ENCODE measurements at places on chromosomes 2 and 18. TPM values are rescaled to one million over a fixed set of nuclear protein-coding genes. Genes with fewer than 3 reads are reported as not detected.

GRCh38 chr2:75035444-75036353, 77.3 kb downstream of the POLE4 start:
- no peak for DNase-seq

- DNase-seq, result no peak
Measured at GRCh38 chr2:217478831-217479455, 523.9 kb downstream of the TNS1 start.

DNA sequence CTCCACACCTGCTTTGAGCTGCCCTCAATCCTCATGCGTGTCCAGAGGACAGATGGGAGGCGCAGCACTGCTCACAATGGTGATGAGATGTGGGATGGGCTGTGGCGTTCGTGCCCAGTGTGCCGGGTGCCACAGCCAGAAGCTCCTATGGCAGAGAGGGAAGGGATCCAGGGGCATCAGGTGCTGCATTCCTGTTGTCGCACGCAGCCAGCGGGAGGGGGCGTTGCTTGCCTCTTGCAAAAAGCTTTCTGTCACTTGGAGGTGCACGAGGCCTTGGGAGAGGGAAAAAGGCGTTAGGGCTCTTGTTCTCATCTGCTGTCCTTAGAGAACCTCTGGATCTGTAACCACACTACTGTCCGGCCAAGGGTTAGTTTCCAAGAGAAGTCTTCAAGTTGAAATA, 29.2 kb upstream of the ALLC start:
- no peak for DNase-seq

GRCh38 chr2:72034353-72035095, 113.1 kb downstream of the CYP26B1 start:
- no peak for DNase-seq

DNA sequence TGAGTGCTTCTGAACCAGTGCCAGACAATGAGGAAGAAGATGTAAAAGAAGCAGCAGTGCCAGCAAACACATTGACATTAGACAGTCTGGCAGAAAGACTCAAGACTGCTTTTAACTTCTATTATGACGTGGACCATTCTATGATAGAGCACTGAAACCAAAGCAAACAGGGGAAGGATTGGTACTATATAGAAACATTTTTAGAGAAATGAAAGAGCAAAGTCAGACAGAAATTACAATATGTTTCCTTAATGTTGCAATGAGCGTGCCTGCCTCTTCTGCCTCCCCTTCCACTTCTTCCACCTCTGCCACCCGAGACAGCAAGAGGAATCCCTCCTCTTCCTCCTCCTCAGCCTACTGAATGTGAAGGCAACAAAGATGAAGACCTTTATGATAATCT, 39.7 kb downstream of the DHX57 start:
- no peak for DNase-seq

- no peak for DNase-seq
Measured at GRCh38 chr18:56563568-56563967, 74.8 kb downstream of the TXNL1 start.

The SLC8A1 gene
- 7.1 TPM for total RNA-seq

GRCh38 chr2:38886063-38886462, 3.6 kb upstream of the ARHGEF33 start:
- DNase-seq, result no peak

DNA sequence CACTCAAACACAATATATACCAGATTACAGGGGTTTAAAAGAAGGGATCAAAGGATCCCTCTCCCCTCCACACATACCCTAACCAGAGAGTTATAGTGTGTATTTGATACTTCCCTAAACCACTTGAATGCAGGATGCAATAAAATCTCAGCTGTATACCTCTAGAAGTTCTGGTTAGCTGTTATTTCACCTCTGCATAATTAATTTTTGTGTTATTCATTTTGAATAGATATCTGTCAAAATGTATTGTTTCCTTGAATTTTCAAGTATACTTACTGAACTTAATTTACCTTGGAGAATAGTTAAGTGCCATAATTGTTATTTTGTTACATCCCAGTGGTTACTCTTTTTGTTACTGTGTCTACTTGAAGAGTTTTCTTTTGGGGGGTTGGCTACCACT, 34.5 kb downstream of the DDX1 start:
- DNase-seq, result no peak

DNA sequence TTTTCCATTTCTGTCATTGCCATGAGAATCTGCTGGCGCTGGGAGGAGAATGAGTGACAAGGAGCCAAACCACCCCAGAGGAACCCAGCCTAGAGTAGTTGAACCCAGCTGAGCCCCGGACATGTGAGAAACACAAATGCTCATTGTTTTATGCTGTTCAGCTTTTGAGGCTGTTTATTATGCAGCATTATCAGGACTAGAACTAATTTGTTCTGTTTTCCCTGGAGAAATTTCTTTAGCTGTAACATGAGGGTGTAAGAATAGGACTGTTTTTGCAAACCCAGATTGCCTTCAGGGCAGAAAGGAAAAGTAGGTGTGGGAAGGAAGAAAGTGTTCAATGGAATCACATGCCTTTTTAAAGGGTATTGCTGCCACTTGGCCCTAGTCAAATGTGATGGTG, 28.5 kb upstream of the DOCK10 start:
- DNase-seq, result no peak

DNA sequence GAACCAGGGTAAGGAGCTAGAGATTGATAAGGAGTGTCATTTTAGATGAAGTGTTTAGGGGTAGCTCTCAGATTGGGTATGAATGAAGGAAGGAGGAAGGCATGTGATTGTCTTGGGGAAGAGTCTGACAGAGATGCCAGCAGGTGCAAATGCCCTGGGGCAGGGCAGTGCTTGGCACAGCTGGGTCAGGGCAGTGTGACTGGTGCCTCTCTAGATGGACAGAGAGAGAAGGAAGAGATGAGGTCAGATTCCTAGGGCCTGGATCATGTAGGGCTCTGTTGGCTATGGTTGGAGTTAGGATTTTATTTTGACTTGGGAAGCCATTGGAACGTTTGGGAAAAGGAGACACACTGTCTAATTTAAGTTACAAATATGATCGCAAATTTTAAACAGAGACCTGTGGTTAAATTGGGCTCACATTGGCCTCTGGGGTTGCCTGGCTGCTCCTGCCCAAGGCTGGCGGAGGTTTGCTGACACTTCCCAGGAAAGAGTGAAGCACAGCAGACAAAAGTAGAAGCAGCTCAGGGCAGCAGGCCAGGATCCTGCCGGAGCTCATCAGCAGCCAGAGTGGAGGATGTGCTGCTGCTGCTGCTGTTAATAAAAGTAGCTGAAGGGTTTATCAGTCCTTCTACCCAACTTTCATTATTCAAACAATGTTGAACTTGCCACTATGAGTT, 32.7 kb upstream of the FHL2 start:
- DNase-seq, result no peak

The PROKR1 gene
- 0.12 TPM for total RNA-seq

DNA sequence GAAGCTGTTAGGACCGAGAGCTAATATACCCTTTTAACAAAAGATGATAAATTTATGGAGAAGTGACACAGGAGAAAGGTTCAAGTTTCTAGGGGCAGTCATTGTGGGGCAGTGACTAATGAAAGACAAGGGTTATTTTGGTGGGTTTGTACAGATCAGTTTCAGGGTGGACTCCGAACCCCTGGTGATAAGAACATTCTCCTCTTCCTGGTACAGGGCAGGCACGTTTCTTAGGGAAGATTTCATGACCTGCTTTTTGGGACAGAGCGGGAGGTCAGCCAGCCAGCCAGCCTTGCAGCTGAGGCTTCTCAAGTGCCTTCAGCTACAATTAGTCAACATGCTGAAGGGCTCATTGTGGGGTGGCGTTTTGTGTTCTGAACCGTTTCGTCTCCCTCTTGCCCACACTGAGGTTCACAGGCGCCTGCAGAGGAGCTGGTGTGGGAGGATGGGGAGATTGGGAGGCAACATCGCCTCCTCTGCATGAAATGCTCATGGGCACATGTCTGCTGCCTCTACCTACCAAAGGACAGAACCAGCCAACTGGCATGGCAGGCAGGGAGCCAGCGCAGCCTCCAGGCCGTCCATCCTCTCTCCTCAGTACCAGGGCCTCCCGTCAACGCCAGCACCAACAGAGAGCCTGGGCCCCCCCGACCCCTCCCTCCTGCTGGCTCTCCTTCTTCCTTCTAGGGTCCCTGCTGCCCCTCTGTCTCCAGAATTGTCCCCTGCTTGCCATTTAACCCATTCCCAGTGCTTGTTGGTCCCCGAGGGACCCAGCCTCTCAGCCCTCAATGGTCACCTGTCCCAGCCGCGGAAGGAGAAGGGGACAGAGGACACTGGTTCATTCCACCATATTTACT, 9.6 kb downstream of the CHMP1B start:
- no peak for DNase-seq

The TUBA4B gene
- total RNA-seq, result not detected

The FAP gene
- not detected for total RNA-seq

GRCh38 chr18:4734903-4735302, 279.8 kb upstream of the DLGAP1 start:
- DNase-seq, result no peak

- DNase-seq, result no peak
Measured at GRCh38 chr2:230684270-230685168, 28.1 kb upstream of the CAB39 start.

The MYL1 gene
- not detected for total RNA-seq

The STAMBP gene
- 39.4 TPM for total RNA-seq

DNA sequence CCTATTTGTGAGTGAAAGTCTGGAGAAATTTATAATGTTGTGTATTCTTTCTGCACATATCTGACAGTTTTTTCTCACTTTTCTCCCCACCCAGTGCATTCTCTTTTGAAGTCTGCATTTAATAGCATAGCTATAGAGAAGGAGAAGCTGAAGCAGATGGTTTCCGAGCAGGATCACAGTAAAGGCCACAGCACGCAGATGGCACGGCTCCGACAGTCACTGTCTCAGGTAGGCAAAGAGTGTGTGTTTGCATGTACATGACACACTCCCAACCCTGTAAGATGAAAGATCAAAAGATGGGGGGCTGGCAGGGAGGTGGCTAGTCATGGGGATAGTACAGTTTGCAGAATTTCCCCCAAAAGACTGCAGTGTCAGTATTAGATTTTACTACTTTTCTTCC, 89.4 kb downstream of the PRKRA start:
- no peak for DNase-seq

The MAPK4 gene
- 16.3 TPM for total RNA-seq

The DTNA gene
- total RNA-seq, result 34.0 TPM

GRCh38 chr2:234334756-234335155, 162.1 kb downstream of the ARL4C start:
- DNase-seq, result no peak

DNA sequence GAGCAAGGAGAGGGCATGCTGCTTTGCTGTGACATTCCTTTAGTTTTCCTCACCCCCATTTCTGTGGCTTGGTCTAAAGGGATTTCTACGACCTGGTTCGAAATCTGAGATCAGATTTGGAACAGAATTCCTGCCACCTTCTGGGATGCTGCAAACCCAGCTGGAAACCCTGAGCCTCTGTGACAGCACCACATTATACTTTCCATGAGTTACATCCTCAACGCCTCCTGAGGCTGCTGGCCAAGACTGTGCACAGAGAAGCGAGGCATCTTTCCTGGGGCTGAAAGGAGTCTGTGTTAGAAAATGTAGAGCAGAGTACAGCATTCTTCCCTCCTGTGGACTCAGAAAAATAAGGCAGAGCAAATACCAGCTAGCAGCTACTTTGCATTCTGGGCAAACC, 138.1 kb upstream of the CHAC2 start:
- DNase-seq, result no peak

GRCh38 chr2:9768388-9768787, 74.9 kb upstream of the TAF1B start:
- DNase-seq, result peak; percentile 36

DNA sequence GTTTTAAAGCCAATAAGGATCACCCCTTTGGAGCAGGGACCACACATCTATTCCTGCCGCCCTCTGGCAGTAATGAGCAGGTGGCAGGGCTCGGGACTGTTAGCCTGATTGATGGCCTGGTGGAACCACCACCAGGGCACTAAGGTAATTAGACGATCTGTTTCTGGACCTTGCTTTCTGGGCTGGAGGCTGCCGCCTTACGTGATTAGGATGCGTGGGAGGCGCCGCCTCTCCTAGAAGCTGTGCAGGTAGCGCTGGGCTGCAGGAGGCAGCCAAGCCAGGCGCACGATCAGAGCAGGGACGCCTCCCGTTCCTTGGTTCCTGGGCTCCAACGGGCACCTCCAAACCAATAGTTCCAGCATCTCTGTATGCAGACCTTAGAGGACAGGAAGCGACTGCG, 242.6 kb upstream of the RAB12 start:
- DNase-seq, result no peak

- DNase-seq, result no peak
Measured at GRCh38 chr2:182031956-182032355, 46.3 kb downstream of the PPP1R1C start.

- DNase-seq, result no peak
Measured at GRCh38 chr2:120338015-120338414, 7.9 kb upstream of the INHBB start.

The SLC11A1 gene
- total RNA-seq, result 0.34 TPM

DNA sequence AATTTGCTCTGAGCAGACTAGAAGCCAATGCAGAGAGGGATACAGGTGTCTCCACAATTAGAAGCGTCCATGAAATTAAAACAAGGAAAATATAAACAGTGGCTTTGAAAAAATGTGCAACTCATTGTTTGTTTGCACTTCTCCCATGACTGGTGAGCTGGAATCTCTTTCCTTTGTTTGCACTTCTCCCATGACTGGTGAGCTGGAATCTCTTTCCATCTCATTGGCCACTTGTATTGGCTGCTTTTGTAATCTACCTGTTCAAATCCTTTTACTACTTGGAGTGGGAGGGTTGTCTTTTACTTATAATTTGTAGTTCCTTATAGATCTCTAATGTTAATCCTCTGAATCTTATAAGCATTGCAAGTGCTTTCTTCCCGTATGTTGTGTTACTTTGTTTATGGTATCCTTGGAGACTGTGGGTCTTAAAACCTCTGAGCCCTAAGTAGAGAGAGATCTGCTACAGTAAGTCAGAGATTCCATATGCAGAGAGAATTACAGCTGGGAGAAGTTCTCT, 94.1 kb downstream of the RTN4 start:
- no peak for DNase-seq

DNA sequence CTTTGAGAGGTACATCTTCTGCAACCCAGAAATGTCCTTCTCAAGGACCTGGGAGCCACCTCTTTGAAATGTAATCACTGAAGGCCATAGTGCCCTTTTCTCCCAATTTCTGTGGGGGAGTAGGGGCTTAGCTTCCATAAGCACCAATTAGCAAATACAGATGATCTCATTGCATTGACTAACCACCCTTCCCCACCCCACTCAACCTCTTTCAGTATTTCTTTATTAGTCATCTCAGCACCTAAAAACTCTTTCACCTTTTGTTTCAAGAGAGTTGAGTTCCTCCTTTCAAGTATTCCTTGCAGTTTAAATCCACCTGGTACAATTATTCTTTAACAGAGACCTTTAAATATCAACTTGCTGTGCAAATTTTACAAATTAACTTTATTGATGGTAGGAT, 1011.8 kb upstream of the CDH2 start:
- DNase-seq, result no peak

DNA sequence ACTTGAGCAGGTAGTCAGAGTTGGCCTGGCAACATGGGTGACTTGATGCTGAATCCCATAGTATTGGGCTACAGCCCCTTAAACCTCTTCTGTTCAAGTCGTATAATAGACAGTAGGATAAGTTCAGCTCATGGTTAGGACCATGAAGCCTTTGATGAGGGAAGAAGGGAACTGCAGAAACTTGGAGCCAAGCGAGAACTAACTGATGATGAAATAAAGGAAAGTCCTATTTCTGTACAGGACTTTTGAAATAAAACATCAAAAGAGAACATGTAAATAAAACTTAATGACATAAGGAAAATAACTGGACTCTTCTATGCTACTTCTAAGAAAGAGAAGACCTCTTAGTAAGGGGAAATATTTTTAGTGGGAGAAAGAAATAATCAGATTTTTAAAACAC, 51.2 kb upstream of the UGP2 start:
- DNase-seq, result no peak

The DLX1 gene
- total RNA-seq, result 1.7 TPM

The CAPN14 gene
- 0.50 TPM for total RNA-seq

The FTCDNL1 gene
- 1.2 TPM for total RNA-seq

The WDR43 gene
- total RNA-seq, result 60.7 TPM

The OBSL1 gene
- 198 TPM for total RNA-seq
